ENCODE measurements at places on chromosomes 16 and 17.
A peak's percentile ranks its signal among the peaks of the same experiment; 100 is the strongest.

DNA sequence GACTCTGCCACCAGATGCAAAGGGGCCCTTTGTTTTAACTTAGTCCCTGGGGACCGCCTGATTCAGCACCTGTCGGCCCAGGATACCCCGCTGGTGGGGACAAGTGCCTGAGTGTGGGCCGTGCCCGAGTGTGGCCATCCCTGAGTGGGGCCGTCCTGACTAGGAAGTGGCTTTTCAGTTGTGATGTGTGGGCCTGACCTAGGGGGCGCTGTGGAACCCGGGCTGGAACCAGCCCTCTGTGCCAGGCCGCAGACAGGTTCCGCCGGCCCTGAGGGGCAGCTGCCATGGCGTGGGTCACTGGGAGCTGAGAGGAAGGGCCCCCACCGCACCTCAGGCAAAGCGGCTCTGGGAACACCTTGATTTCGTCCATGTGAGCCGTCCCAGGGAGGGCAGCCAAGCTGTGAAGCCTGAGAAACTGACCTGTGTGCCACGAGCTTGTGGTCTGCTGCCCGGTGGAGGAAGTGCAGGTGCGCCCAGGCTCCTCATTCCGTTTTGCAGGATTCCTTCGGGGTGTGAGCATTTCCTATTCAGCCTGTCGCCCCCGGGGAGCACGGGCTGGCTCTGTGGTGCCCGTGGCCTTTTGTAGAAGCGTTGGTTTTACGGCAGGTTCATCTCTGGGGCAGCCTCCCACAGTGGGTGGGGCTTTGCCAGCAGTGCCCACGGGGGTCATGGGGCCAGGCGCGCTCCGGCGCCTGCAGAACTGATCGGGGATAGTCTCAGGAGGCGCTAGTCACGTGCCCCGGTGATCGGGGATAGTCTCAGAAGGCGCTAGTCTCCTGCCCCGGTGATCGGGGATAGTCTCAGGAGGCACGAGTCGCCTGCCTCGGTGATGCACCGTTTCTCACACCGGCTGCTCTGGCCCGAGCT, 5.3 kb downstream of the RPL13 start:
- DNase-seq = peak; percentile 54

- DNase-seq = no peak
These were observed 282.2 kb downstream of the MAF start for GRCh38 chr16:79318143-79318899.

DNA sequence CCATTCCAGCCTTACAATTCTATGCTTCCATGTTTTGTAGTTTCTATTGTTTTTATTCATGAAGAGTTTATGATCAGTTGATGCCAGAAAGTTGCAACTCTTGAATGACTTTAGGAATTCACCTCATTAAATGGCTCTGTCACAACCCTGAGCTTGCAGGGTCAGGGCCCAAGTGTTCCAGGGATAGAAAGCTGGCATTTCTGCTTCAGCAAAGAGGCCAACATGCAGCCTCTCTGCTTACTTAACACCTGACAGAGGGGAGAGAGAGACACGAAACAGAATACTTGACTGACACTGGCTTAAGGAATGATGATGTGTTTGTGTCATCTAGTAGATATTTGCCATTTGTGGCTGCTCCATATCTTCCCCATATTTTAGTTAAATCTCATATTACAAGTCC, 328.1 kb downstream of the CA10 start:
- no peak for DNase-seq

- DNase-seq = no peak
These were observed 53.6 kb downstream of the GRB7 start for GRCh38 chr17:39791111-39791992.

GRCh38 chr16:57239107-57239506, 6.0 kb upstream of the ARL2BP start:
- peak; percentile 68 for DNase-seq

DNA sequence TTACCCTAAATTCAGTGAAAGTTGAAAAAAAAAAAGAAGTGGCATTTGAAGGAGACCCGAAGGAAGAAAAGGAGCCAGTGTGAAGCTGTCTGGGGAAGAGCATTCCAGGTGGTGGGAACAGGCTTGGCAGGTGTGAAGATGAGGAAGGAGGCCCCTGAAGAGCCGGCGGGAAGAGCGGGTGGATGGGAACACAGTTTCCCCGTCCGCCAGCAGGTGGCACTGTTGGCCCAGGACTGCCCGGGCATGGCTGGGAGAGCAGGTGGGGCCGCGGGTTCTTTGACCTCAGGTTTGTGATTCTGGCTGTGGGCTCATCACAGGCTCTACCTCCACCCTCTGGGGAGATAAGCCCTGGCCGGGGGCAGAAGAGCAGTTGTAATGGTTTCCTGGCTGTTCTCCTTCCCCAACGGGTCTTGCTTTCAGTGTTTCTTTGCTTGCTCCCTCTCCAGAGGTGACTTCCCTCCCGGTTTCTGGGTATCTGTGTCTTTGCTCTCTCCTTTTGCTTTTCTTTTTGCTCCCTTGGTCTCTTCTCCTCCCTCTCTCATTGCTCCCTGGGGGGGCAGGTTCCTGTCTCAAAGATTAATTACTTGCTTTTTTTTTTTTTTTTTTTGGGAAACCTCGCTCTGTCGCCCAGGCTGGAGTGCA, 32.3 kb downstream of the RAP1GAP2 start:
- peak; percentile 21 for DNase-seq

DNA sequence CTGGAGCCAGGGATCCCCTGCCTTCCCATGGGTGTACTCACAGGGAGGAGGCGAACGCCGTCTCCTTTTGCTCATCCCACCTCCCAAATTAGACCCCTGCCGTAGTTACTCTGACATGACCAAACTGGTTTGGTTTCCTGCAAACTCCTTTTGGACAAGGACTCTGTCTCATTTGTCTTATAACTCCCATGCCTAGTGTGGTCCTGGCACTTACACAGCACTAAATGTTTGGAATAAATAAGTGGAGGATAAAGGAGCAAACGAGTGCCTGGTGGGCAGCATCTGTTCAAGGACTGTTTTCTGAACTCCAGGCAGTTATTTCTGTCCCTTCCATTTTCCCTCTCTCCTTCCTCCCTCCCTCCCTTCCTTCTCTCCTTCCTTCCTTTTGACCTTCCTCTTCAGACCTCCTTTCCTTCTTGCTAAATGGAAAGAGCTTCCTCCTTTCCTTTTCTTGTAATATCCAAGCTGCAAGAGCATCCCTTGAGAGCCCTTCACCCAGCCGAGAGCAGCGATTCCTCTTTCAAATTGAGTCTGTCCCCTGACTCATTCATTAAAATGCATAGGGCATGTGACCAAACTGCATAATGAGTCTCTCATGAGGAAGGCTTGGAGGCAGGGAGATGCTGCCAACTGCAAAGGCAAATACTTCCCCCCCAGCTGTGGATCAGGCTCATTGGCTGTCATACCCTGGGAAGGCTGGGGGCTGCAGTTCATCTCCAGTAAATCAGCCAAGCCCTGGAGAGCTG, 36.8 kb downstream of the CHD9 start:
- DNase-seq = peak; percentile 87

GRCh38 chr17:67157732-67158639, 87.0 kb downstream of the HELZ start:
- no peak for DNase-seq

GRCh38 chr16:75062976-75063346, 53.6 kb downstream of the LDHD start:
- DNase-seq = no peak

GRCh38 chr17:38603786-38604478, 1.8 kb downstream of the SRCIN1 start:
- no peak for DNase-seq

DNA sequence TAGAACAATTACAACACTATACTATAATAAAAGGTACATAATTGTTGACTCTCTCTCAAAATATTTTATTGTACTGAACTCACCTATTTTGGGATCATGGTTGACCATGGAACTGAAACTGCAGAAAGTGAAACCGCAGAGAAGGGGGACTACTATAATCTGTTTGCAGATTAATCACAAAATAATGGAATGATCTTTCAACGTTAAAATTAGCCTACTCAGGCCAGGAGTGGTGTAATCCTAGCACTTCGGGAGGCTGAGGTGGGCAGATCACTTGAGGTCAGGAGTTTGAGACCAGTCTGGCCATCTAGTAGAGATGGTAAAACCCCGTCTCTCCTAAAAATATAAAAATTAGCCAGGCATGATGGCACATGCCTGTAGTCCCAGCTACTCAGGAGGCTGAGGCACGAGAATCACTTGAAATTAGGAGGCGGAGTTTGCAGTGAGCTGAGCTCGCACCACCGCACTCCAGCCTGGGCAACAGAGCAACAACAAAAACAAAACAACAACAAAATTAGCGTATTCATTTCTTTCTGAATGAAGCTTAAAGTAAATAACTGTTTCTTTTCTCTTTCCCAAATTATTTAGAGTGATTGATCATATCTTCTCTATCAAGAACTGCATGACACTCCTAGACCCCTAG, 45.6 kb downstream of the IKZF3 start:
- no peak for DNase-seq

GRCh38 chr17:74206332-74206818, 2.9 kb downstream of the RPL38 start:
- DNase-seq = no peak

- peak; percentile 35 for DNase-seq
These were observed 10.3 kb upstream of the GAS7 start for GRCh38 chr17:10208604-10209193.

- no peak for DNase-seq
These were observed 13.0 kb upstream of the LYRM9 start for GRCh38 chr17:27906226-27906580.

DNA sequence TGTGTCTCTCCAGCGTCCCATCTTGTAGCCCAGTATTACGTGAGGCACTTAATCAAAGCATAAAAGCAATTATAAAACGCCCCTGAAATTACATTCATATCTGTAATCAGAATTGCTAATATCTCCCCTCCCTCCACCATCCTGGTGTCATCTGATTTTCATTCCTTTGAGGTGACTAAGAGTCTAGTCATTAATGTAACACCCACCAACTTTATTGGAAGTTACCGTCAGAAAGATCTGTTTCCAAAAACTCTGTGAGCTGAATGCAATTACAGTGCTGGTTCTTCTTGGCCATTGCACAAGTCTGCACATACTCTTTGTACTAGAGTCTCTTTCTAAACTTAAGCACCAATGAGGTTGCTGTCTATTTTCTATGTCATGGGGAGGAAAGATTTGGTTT, 12.5 kb upstream of the MAF start:
- DNase-seq = no peak

DNA sequence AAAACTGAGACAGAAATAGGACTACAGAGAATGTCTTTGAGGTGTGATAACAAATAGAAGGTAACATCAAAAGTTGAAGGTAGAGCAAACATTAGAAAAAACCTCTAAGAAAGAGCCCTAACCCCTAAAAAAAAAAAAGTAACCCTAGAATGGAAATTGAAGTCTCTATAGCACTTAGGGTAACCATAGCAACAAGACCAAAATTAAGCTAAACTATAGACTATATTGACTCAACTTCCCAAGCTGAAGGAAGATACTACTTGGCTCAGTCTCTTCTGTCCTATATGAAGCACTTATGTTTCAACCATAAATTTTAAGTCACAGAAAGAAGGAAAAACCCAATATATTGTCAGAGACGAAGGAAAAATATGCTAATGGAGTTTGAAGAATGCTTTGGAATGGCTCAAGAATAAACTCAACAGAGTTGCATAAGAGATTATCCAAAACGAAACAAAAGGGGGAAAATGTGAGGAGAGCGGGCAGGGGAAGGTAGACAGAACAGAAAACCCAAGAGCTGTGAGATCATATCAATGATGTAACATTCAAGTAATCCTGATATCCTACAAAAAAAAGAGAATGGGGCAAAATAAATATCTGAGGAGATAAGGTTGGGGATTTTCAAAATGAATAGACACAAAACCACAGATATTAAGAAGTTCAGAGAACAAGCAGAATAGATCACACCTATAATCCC, 88.4 kb downstream of the USP32 start:
- DNase-seq = peak; percentile 46

DNA sequence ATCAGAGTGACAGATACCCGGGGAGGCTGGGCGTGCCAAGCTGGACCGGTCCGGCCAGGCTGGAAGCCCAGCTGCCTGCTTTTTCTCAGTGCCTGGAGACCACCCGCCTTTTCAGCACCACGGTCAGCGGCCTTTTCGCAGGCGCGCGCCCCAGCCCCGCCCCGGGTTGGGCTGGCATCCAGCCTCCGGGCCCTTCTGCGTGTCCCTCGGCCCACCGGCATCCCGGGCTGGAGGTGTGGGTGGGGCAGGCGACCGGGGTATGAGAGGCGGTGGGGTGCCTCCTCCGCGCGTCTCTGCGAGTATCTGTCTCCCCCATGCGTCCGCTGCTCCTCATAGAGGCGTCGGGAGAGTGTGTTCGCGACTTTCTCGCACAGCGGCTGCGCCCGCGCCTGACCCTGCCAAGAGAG, 102.5 kb downstream of the MRM1 start:
- DNase-seq = no peak

GRCh38 chr17:2051061-2051932, 3.6 kb upstream of the HIC1 start:
- peak; percentile 45 for DNase-seq

DNA sequence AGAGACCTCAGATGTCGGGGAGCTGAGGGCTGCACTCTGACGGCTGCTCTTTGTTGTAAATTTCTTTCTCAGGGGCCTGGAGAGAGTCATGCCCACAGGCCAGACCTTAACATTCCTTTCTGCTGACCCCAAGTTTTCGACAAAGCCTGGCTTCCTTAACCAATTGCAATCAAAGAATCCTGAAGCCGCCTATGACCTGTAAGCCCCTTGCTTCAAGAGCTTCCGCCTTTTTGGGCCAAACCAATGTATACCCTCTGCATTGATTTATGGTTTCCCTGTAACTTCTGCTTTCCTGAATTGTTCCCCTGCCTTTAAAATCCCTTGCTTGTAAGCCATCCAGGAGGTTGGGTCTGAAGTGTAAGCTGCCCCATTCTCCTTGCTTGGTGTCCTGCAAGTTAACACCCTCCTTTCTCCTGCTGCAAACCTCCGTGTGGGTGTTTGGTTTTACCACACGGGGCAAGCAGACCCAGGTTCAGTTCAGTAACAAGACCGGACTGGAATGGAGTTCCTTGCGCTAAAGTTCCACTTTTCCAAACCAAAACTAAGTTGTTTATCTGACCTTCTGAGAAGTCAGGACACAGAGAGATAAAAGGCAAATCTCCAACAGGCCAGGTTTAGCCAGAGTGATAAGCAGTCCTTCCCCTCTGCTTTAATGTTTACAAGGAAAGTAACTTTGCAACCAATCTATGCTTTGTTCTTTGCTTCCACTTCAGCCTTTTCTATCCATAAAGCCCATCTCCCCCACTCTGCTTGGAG, 141.6 kb downstream of the KCNJ12 start:
- no peak for DNase-seq

- no peak for DNase-seq
These were observed 1.6 kb upstream of the SMARCD2 start for GRCh38 chr17:63843910-63844677.

- DNase-seq = peak; percentile 5
These were observed 17.5 kb downstream of the LIMD2 start for GRCh38 chr17:63682441-63682840.

- DNase-seq = no peak
These were observed 211.2 kb downstream of the PARN start for GRCh38 chr16:14418795-14419225.

GRCh38 chr16:24626256-24626655, 86.9 kb downstream of the RBBP6 start:
- no peak for DNase-seq

GRCh38 chr16:19809121-19809635, 75.5 kb downstream of the GPRC5B start:
- peak; percentile 30 for DNase-seq

- no peak for DNase-seq
These were observed 280.0 kb downstream of the TMEM114 start for GRCh38 chr16:8310323-8310722.

All from inflammatory macrophage treated with lipopolysaccharide for 1 hour (primary cell).